ENCODE measurements at places on chromosomes 6 and 20.

GRCh38 chr6:35662999-35663398 is 25.7 kb downstream of the FKBP5 start:
- no peak for DNase-seq

DNA sequence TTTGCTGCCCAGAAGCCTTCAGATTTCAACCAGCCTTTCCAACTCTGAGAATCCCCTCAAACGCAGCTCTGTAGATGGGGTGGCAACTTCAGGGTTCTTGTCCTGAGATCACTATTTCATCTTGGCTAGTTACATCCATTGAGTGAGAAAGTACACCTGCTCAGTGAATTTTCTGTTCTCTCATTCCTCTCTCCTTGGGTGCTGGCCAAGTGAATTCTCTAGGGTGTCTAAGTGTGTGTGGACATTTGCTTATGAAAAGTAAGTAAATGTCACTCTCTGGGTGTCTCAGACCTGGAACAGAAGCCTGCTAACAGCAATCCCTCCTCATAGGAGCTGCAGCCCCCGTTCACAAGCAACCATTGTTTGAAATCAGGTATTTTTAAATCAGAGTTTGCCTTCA is 3.8 kb downstream of the RIN2 start:
- no peak for DNase-seq

GRCh38 chr20:22821796-22822195 is 213.3 kb upstream of the SSTR4 start:
- DNase-seq, result no peak

DNA sequence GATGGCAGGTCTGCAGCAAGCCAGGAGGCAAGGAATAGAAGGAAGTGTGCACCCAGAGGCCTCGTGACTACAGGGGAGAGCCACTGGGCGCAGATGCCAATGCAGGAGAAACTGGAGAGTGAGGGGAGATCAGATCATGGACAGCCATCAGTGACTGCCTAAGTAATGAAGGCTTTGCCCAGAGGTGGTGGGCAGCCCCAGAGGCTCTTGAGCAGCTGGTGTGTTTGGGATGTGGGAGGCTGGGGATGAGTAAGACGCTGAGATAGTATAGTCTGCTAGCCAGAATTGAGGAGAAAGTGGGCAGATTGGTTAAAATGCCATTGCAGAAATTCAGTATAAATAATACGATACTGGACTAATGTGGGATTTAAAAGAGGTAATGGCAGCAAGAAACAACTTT is 111.9 kb downstream of the MAP3K4 start:
- no peak for DNase-seq

DNA sequence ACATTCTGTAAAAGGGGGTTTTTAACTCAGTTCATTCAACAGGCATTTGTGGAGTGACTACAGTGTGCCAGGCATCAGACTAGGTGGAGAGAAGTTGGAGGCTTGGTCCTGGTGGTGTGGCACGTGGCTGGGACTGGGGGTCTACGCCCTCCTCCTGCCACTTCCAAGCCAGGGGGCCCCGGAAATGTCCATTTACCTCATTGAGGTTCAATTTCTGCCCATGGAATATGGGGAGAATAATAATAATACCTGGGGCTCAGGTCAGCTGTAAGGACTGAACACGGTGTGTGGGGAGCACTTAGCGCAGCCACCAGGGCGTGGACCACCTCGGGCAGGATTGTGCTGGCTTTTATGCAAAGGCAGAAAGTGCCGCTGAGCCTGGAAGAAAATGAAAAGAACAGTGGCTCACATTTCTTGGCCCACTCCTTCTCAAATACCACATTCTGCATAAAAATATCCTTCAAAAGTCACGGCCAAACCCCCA is 229.4 kb downstream of the ANKRD60 start:
- DNase-seq, result no peak

GRCh38 chr6:68633972-68634725 is 933 bp upstream of the ADGRB3 start:
- no peak for DNase-seq

GRCh38 chr6:141598487-141598886 is 534.2 kb upstream of the GJE1 start:
- no peak for DNase-seq

GRCh38 chr20:25087186-25087929 is 5.4 kb upstream of the VSX1 start:
- no peak for DNase-seq

DNA sequence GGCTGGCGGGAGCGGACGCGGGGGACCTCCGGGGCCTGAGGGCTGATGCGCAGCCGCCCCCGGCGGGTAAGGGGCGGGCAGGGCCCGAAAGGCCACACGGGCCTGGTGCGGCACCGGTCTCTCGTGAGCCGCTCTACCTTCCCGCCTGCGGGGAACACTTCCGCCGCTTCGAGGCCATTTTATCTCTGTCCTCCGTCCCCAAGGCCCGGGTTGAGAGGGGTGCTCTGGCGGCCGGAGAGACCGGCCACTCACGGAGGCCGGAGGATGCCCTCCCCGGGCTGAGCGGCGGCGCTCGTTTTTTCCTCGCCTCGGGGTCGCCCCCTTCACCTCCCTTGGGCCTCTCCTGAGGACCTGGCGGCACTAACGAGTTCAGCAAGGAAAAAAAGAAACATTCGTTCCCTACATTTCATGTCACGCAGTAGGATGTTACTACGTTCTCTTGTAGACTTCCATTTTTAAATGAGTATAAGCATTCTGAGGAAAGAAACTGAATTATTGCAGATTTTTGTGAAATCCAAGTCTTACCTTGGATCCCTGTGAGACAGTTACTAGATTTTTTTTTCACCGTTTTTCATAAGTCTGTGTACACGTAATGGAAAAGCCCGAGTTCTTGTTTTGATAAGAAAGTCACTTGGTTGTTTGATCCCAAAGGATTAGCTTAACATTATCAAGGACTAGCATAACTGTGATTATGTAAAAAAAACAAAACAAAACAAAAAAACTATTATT is 575 bp downstream of the WTAP start:
- DNase-seq, result peak; percentile 31

- DNase-seq, result no peak
Measured at GRCh38 chr6:11702089-11702488, 76.5 kb downstream of the ADTRP start.

- DNase-seq, result no peak
Measured at GRCh38 chr20:9395971-9396370, 118.4 kb upstream of the LAMP5 start.

- no peak for DNase-seq
Measured at GRCh38 chr20:20691477-20692235, 20.8 kb downstream of the RALGAPA2 start.

GRCh38 chr6:68296126-68296525 is 339.0 kb upstream of the ADGRB3 start:
- DNase-seq, result no peak

DNA sequence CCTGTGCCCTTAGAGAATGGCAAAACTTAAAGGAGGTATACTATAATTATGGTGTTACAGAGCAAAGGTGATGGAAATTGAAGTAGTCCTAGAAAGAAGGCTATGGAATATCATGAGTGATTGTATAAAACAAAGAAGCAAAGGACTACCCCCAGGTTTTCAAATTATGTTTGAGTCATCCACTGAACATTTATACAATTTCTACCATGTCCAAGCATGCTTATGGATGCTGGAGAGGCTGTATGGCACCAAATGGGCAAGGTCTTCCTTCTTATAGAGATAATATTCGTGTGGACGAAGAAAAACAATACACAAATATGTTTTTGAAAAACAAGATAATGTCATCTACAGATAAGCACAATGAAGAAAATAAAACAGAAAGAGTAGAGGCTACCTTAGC is 177.5 kb downstream of the KHDC1L start:
- DNase-seq, result no peak

DNA sequence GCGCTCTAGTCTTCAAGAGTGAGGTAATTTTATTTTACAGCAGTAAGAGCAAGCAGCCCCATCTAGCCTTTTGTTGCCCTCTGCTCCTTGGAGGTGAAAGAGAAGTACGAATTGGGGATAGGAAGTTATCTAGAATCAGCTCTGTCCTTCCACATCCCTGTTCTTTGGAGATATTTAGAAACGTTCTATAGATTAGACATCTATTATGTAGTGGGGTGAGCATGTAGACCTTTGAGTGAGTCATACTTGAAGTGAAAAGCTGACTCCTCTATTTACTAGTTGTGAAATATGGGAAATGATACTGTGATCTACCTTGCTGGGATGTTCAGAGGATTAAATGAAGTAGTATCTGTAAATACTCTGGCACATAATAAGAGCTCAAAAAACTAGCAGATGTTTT is 36.0 kb upstream of the SLC35D3 start:
- no peak for DNase-seq

GRCh38 chr6:130411481-130411880 is 45.7 kb downstream of the TMEM200A start:
- DNase-seq, result no peak

GRCh38 chr20:51978070-51978501 is 175.8 kb upstream of the SALL4 start:
- no peak for DNase-seq

DNA sequence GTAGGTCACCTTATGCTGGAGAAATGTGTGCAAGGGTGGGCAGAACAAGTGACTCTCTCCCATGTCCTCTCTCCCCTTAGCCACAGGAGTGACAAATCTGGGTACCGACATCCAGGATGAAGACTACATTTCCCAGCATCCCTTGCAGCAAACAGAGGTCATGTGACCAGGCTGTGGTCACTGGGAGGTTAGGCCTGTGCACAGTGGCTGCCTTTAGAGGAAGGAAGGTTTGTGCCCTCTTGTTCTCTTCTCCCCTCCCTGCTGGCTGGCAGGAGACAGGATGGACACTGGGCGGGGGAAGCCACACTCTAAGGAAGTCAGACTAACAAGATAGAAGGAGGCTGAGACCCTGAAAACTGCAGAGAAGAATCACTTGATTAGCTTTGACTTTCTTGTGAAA is 360.2 kb downstream of the PREX1 start:
- no peak for DNase-seq

GRCh38 chr6:423055-423798 is 31.7 kb downstream of the IRF4 start:
- no peak for DNase-seq

DNA sequence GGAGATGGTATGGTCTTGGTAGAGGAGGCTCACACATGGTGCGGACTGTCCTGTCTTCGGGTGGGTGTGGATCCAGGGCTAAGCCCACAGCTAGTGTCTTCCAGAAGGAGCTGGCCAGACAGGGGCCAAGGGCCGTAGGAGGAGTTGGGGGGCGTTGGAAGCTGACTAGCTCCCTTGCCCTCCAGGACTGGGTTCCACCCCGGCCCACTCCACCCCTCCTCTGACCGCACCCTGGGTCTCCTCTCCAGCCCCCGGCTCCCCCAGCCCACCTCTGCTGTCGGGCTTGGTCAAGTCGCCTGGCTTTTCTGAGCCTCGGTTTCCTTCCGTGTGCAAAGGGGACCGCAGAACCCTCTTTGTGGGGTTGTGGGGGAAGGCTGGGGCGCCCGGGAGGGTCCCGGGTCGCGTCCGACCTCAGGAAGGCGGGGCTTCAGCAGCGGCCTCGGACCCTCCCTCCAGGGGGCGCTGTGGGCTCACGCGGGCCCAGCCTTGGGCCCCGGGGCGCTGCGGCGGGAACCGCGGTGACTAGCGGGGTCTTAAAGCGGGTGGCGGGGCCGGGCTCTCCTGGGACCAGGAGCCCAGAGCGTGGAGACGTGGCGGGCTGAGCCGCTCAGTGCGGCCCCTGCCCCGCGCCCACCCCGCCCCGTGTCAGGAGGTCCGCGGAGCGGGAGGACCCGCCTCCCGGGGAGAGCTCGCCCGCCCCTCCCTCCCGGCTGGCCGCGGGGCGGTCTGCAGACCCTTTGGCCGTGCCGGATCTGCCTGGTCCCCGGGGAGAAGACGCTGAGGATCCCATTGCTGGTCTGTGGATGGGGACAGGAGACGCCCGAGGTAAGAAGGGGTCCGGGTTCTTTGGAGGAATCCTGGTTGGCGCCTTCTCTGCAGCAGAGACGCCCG is 5.4 kb downstream of the NPBWR2 start:
- DNase-seq, result no peak

DNA sequence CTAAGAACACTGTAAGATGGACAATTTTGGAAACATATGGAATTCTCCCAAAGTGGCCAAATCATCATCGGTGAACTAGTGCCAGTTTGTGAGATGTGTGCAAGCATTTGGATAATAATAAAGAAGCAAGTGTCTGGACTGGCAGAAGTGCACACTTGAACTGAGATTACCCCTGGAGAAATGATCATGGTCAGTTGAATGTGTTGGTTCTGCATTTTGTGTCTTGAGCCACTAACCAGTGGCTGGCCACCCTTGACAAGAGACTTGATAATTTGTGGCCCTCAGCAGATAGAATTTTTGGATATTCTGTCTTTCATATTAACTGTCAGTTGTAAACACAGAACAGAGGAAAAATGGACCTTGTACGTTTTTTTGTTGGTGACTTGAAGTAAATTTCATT is 37.4 kb downstream of the CITED2 start:
- no peak for DNase-seq

DNA sequence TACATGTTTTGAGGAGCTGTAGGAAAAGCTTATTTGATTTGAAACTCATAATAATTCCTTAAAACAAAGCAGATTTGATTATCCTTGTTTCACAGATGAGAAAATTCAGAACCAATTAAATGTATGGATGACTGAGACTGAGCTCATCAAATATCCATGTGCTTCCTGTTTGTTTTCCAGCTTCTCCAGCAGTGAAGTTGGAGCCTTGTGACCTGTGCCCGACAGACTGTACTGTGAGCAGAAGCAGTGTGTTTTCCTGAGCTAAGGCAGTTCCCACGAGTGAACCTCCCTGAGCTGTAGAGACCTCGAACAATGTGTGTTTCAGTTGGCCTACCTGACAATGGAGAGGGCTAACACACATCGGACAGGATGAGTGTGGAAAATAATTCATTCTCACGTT is 599.5 kb upstream of the NRSN1 start:
- DNase-seq, result no peak

GRCh38 chr6:80610846-80611245 is 504.4 kb downstream of the BCKDHB start:
- no peak for DNase-seq

DNA sequence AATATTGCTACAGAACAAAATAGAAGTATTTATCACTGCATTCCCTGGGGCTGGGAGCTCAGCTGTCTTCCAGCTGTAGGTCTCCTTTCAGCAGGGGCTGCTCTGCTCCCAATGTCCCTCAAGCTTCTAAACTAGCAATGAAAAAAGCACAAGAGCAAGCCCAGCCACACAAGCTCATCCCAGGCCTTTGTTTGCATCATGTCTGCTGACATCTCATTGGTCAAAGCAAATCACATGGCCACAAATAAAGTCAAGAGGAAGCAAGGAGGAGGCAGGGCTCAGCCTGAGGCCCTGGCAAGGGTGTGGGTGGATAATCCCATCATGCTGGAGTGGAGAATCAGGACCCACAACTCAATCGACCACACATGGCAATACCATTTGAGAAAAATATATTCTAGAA is 2.2 kb upstream of the BFSP1 start:
- DNase-seq, result no peak

GRCh38 chr20:48690888-48691287 is 136.9 kb downstream of the PREX1 start:
- DNase-seq, result no peak

- no peak for DNase-seq
Measured at GRCh38 chr6:15653581-15653980, 9.2 kb downstream of the DTNBP1 start.

GRCh38 chr20:19354950-19355349 is 142.5 kb downstream of the SLC24A3 start:
- DNase-seq, result no peak
